Gastrocnemius medialis (tissue), 4 donors: ENCODE measurements at places on chromosomes 6 and 20. TPM values are rescaled to one million over a fixed set of nuclear protein-coding genes. Genes with fewer than 3 reads are reported as not detected.
A peak's percentile ranks its signal among the peaks of the same experiment; 100 is the strongest.

DNA sequence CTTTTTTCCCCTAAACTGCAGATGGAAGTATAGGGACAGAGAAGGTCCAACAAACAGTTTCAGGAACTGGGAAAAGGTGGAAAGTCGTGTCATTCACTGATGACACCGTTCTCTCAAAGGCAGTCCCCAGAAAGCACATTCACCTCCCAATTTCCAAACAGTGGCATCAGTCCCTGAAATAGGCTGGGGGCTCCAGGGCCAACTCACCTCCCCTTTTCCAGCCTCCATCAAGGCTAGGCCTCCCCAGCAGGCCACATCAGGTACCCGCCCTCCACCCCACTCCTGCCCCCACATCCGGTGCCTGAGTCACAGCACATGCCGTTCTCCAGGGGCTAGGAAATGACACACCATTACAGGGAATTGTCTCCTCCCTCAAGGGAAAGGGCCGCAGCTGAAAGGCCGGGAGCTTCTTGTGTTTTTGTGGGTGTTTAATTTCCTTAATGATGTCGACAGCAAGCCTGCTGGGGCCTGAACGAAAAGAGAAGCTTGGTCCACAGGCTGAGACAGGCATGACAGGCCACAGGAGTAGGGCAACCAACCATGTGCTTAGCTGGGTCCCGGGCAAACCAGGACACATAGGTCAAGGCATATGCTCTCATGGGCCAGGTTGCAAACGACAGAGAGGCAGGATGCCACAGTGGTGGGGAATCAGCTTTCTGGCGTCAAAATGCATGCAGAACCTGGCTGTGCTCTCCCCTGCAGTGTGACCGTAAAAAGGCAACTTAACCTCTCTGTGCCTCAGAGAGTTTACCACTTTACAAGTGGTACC is 39.2 kb downstream of the ZMYND8 start:
- peak overlapping the region; percentile 99 for H3K27ac ChIP-seq
- H3K4me1 ChIP-seq, result peaks cover 71% of the 10 kb centered on the region
- H3K27me3 ChIP-seq, result no peaks in the 10 kb centered on the region
- no peaks in the 10 kb centered on the region for H3K36me3 ChIP-seq

GRCh38 chr6:89690944-89691324 is 52.4 kb upstream of the LYRM2 start:
- H3K27me3 ChIP-seq, result no peaks in the 10 kb centered on the region
- H3K27ac ChIP-seq, result peak overlapping the region; percentile 1
- H3K36me3 ChIP-seq, result peaks cover 5% of the 10 kb centered on the region
- H3K4me3 ChIP-seq, result no peak overlapping the region
- H3K4me1 ChIP-seq, result peaks cover 10% of the 10 kb centered on the region
- DNase-seq, result no peak

DNA sequence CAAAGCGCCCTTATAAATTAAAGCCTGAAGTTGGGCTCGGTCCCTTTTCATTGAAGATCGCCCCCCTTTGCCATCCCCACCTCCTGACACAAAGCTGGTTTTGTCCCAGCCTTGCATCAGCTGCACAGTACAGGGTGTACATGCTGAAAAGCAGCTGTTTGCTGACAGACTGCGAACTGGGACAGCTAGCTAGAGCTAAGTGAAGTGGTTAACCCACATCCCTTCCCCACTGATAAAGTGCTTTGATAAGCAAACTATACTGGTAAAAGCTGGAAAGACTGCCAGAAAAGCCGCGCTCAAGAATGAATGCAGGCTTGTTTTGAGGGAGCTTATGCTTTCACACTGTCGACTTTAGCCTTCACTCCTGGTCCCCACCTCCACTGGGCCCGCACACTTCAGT is 207.3 kb downstream of the GMDS start:
- no peak overlapping the region for H3K27ac ChIP-seq
- H3K36me3 ChIP-seq, result no peaks in the 10 kb centered on the region
- H3K4me1 ChIP-seq, result no peaks in the 10 kb centered on the region
- no peaks in the 10 kb centered on the region for H3K27me3 ChIP-seq

DNA sequence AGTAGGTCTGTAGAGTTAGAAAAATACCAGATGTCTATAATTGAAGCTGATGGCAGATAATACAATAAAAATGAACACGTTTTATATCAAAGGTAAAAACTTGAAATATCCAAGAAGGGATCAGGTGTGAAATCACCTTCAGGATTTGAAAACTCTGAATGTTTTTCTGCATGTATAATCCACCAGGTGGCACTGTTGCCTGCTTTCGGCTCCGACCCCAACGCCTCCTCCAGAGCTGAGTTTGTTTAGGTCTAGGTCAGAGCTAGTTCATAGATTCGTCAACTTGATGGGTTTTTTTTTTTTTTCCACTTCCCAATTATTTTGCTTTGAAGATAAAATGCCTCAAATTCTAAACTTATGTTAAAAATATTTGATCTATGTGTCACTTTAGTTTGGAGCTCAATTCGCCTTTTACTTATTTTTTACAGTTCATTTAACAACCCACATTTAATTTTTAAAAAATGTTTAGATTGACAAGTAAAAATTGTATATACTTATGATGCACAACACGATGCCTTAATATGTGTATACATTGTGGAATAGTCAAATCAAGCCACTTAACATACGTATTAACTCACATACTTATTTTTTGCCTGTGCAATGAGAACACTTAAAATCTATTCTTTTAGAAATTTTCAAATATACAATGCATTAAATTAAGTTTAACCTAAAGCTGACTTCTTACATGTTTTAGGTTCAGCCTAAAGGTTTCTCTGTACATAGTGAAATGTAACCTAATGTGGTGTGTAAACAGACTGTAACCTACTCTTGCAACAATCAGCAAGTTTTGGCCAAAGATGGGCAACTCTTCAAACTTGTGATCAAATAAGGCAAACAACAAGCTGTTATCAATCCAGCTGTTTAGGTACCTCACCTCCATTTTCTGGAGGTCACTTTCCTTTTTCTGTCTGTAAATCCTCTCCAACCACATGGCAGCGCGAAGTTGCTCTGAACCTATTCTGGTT is 39.4 kb upstream of the ENPP4 start:
- DNase-seq, result peak; percentile 44
- peaks cover 3% of the 10 kb centered on the region for H3K4me1 ChIP-seq
- no peak overlapping the region for H3K4me3 ChIP-seq

NT5E gene
- total RNA-seq, result 1.6 TPM

SLC22A23 gene
- 25.0 TPM for total RNA-seq

DNA sequence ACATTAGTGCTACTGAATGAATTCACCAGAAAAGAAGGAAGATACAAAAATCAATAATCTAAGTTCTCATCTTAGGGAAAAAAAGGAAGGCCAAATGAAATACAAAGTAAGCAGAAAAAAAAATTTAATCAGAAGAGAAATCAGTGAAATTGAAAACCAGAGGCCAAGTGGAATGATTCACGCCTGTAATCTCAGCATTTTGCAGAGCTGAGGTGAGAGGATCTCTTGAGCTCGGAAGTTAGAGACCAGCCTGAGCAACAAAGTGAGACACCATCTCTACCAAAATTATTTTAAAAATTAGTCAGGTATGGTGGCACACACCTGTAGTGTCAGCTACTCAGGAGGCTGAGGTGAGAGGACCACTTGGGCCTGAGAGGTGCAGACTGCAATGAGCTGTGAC is 21.2 kb upstream of the ASF1A start:
- H3K36me3 ChIP-seq, result no peaks in the 10 kb centered on the region
- H3K27ac ChIP-seq, result no peak overlapping the region
- no peak overlapping the region for H3K4me3 ChIP-seq
- no peak for DNase-seq

DNA sequence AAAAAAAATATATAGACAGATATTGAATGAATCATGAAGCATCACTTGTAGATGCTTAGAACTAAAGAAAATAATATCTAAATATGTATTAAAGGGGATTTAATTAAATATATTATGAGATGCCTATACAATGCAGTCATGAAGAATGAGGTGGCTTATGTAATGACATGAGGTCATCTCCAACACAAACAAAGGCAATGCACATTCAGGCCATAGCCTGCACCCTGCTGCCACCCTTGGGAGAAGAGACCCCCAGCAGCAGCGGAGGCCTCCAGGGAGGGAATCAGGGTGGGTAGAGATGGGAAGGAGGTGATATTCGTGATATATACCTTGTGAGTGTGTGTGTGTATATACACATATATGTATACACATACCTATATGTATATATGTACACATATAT is 26.4 kb upstream of the SSTR4 start:
- no peak overlapping the region for H3K27ac ChIP-seq
- H3K4me3 ChIP-seq, result no peak overlapping the region
- DNase-seq, result no peak
- H3K27me3 ChIP-seq, result no peaks in the 10 kb centered on the region

DNA sequence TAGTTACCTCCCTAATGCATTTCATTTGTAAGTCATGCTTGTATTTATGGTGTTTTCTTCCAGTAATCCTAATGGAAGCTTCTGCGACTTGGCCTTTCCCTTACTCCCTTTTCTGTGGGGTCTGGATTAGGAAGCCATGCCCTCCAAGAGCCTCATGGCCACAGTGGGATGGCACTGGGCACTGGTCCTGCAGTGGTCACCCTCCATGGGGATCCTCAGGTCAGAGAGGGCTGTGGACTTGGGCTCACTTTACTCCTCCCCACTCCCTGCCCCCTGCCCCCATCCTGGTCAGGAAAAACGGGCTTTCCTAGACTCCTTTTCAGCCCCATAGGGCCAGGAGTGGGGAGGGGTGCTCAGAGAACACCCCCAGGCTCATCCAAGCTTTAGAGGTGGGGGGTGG is 49.9 kb downstream of the EBF4 start:
- no peak overlapping the region for H3K27ac ChIP-seq
- no peaks in the 10 kb centered on the region for H3K4me1 ChIP-seq
- H3K27me3 ChIP-seq, result no peaks in the 10 kb centered on the region
- no peaks in the 10 kb centered on the region for H3K36me3 ChIP-seq
- no peak overlapping the region for H3K4me3 ChIP-seq

- no peaks in the 10 kb centered on the region for H3K27me3 ChIP-seq
- no peaks in the 10 kb centered on the region for H3K36me3 ChIP-seq
- H3K27ac ChIP-seq, result no peak overlapping the region
These were observed 1.9 kb upstream of the CDYL start for GRCh38 chr6:4774296-4774695.

GRCh38 chr6:82872185-82872584 is 193.5 kb downstream of the UBE3D start:
- no peaks in the 10 kb centered on the region for H3K36me3 ChIP-seq
- no peaks in the 10 kb centered on the region for H3K27me3 ChIP-seq
- no peak overlapping the region for H3K4me3 ChIP-seq
- H3K27ac ChIP-seq, result no peak overlapping the region

MDFI gene
- not detected for total RNA-seq

COL12A1 gene
- 17.2 TPM for total RNA-seq

NHSL1 gene
- total RNA-seq, result 1.1 TPM

DNA sequence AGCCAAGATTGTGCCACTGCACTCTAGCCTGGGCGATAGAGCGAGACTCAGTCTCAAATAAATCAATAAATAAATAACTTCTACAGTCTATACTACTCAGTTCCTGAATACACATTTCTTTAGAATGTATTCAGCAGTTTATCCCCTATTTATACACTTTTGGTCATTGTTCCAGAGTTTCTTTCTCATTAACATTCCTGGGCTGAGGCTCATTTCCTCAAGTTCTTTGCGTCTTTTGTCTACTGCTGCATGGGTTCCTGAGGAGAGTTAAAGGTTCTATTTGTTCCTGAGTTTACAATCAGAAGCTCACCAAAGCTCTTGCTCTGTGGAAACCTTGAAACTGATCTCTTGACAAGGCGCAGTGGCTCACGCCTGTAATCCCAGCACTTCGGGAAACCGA is 37.7 kb upstream of the SASH1 start:
- no peak overlapping the region for H3K4me3 ChIP-seq
- H3K27ac ChIP-seq, result no peak overlapping the region
- no peak for DNase-seq
- H3K27me3 ChIP-seq, result no peaks in the 10 kb centered on the region
- H3K4me1 ChIP-seq, result peaks cover 3% of the 10 kb centered on the region

DNA sequence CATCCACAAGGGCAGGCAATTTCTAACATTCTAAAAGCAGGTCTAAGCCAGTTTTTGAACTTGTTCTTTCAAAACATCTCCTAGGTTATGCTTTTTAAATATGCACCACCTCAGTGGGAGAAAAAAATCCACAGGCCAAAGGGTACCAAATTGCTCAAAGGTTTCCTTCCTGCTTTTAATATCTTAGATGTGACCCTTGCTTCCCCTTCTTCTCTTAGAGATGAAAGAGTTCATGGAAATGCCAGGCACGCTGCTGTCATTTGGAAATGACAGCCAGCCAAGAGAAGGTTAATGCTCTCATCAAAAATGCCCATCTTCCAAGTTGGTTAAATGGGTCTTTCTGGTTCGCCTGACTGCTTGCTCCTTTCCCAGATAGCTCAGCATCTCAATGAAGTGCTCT is 497.1 kb downstream of the CD83 start:
- no peaks in the 10 kb centered on the region for H3K27me3 ChIP-seq
- H3K36me3 ChIP-seq, result no peaks in the 10 kb centered on the region
- H3K4me1 ChIP-seq, result no peaks in the 10 kb centered on the region
- H3K27ac ChIP-seq, result no peak overlapping the region

DNA sequence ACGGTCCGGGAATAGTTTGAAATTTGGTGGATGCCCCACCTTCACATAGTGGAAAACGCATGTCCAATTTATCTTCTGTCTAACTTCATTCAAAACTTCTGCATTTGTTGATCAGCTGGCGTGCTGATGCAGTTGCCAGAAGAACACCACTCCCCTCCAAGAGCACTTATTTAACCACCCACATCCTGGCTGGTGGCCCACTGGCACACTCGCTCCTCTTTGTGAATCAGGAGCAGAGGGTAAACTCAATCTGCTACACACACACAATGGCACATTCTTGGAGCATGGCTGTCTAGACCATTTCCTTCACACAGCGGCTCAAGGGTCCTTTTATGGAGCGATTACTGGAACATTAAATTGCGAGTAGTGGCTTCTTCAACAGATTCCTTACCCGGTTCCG is 55.1 kb upstream of the CEP162 start:
- no peaks in the 10 kb centered on the region for H3K36me3 ChIP-seq
- H3K4me1 ChIP-seq, result no peaks in the 10 kb centered on the region
- DNase-seq, result no peak
- H3K27ac ChIP-seq, result no peak overlapping the region
- H3K4me3 ChIP-seq, result no peak overlapping the region

GRCh38 chr6:164262348-164262747 is 847.8 kb downstream of the QKI start:
- DNase-seq, result no peak
- H3K27me3 ChIP-seq, result no peaks in the 10 kb centered on the region
- H3K36me3 ChIP-seq, result no peaks in the 10 kb centered on the region
- H3K4me1 ChIP-seq, result no peaks in the 10 kb centered on the region
- H3K27ac ChIP-seq, result no peak overlapping the region

GRCh38 chr6:142819603-142820337 is 125.2 kb downstream of the HIVEP2 start:
- H3K27me3 ChIP-seq, result no peaks in the 10 kb centered on the region
- H3K4me1 ChIP-seq, result peaks cover 65% of the 10 kb centered on the region
- H3K27ac ChIP-seq, result peak overlapping the region; percentile 70

GRCh38 chr20:36273414-36274180 is 32.5 kb upstream of the DLGAP4 start:
- DNase-seq, result no peak
- no peak overlapping the region for H3K27ac ChIP-seq
- H3K4me3 ChIP-seq, result no peak overlapping the region
- peaks cover 14% of the 10 kb centered on the region for H3K27me3 ChIP-seq
- no peaks in the 10 kb centered on the region for H3K4me1 ChIP-seq
